ENCODE measurements at places on chromosomes 11 and 22. TPM values are rescaled to one million over a fixed set of nuclear protein-coding genes. Genes with fewer than 3 reads are reported as not detected.

The OSBPL5 gene
- 23.4 TPM for total RNA-seq

The CATSPERZ gene
- total RNA-seq = not detected

- DNase-seq = no peak
Observed at GRCh38 chr11:70173018-70173417, 30.1 kb upstream of the FADD start.

The UBE2L3 gene
- total RNA-seq = 24.1 TPM

The AIFM3 gene
- 9.4 TPM for total RNA-seq

DNA sequence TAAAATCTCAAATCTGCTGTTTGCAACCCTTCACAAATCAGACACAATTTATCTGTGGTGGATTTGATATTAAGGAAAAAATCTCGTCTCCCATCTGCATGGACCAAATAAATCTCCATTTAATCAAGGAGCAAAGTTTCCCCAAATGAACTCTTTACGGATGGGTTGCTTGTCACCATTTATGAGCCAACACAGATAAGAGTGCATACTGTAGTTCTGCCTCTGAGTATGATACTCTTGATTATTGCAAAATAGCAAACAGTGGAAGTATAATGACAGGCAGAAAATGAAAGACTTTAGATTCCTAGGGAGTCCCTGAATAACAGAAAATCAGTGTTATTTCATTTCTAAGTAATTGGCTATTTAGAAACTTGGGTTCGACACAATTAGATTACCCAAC lies 1395.9 kb downstream of the FAM181B start:
- DNase-seq = no peak

The KCNQ1 gene
- total RNA-seq = 45.4 TPM

The LYVE1 gene
- 105 TPM for total RNA-seq

GRCh38 chr11:65917434-65918210 lies 1.2 kb downstream of the C11orf68 start:
- peak; percentile 84 for DNase-seq

The PAMR1 gene
- total RNA-seq = 4.8 TPM

- DNase-seq = peak; percentile 98
Observed at GRCh38 chr11:57667736-57668433, at the start of gene ZDHHC5. ZDHHC5 (plus strand) TSS chr11:57668114; CDS start chr11:57673091, 4,977 bp downstream.

GRCh38 chr11:62337303-62338181 lies at the start of gene ASRGL1:
ASRGL1 (plus strand) TSS chr11:62337448; CDS start chr11:62337978, 530 bp downstream.
- DNase-seq = peak; percentile 98

The SCGB1D2 gene
- not detected for total RNA-seq

The ADSL gene
- total RNA-seq = 48.0 TPM

The WT1 gene
- total RNA-seq = not detected

The CCDC73 gene
- total RNA-seq = not detected

The CDC42EP2 gene
- 13.1 TPM for total RNA-seq

DNA sequence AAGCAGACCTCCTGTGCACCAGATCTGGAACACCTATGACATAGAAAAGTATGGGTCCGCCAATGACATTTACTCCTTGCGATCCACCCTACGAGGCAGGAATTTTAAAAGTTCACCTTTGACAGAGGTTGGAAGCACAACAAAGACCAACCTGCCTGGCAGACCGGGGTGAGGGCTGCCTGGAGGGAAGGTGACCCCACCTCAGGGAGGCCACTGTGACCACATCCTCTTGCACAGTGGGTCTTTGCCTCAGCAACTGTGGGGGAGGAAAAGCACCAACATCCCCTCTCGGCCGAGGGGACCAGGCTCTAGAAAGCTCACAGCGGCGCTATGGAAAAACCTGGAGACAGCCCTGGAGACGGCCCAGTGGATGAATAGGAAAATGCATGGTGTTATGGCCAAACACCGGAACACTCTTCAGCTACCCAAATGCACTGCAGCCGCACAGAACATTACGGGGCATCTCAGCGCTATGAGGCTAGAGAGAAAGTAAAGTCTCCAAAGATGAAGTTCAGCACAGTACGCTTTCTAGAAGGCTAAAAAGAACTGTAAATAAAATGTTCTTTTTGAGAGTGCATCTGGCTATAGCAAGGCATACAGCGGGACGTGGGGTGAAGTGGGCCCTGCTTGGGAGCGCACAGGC lies 1.8 kb upstream of the SHISAL1 start:
- DNase-seq = no peak

- DNase-seq = peak; percentile 77
Observed at GRCh38 chr11:118918128-118918685, 7.5 kb downstream of the BCL9L start.

GRCh38 chr22:40377931-40378330 lies 7.5 kb downstream of the SGSM3 start:
- DNase-seq = no peak

DNA sequence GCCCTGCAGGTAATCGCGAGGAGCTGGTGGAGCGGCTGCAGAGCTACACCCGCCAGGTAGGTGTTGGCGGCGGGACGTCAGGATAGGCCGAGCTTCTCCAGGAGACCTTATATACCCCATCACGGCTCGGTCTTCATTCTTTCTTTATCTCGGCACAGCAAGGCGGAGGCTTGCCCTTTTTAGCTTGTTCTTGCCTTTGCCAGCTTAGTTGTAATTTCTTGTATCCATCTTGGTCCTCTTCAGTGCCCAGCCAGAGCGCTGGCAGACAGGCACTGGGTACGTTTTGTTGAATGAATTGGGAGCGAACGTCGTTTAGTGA lies 459 bp downstream of the SF3B2 start:
- DNase-seq = no peak

The LARGE1 gene
- total RNA-seq = 20.2 TPM

DNA sequence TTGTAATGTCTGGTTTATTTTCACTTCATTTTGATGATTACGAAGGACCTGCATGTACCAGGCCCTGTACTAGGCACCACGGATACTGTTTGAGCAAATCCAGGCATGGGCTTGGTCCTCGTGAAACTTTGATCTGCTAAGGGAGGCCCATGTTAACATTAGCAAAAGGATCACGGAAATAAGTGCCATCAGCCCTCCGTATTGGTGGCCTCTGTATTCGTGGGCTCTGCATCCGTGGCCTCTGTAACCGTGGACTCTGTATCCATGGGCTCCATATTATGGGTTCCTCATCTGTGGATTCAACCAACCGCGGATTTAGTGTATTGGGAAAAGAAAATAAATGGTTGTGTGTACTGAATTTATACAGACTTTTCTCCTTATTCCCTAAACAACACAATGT lies 8.7 kb downstream of the ARHGAP8 start:
- no peak for DNase-seq

DNA sequence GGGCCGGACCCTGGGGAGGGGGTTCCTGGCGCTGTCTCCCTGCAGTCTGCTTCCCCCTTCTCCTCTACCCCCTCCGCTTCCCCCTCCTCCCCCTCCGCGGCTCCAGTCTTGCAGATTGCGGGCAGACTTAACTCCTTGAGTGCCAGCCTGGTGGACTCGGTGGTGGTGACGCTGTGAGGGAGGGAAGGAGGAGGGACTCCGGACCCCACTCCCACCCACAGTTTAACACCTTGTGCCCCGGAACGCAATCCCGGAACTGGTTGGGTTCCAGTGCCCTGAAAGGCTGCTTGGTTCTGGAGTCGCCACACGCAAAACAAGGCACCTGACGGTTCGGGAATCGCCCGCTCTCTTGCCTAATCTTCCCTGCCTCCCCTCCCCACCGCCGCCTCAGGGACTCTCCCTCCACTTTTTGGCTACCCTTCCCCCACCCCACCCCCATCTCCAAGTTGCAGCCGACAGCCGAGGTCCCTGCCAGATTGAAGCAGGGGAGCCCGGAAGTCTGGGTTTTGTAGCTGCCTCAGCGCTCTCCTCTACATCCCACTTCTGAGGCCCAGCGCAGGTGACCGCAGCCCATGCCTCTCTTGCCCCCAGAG lies 3.9 kb upstream of the BCL9L start:
- DNase-seq = peak; percentile 88

- no peak for DNase-seq
Observed at GRCh38 chr22:38258895-38259294, 13.9 kb downstream of the TMEM184B start.
